Upper lobe of left lung (tissue), 6 donors: ENCODE measurements at places on chromosomes 13 and 19.

DNA sequence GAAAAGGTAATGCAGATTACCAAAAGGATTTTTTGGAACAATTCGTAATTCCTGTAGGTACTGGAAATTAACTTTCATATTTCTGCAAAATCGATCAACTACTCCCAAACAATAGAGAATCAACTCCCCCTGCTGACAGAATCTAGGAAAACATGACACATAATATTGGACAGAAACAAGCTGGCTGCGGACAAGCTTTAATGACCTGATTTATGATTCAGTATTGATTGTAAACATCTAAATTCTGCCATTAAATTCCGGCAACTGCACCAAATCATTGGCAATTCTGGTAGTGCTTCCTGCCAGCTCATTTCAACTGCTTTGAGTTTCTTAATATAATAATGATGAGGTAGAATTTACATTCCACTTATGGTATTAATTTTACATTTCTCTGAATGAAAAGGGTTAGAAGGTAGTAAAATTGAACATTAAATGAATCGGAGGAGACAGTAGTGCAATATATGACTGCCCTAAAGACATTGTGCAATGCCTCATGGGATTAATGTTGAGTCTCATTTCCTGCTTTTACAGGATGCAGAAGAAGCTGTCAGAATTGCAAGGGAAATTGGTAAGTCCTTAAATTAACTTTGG, 146.5 kb downstream of the PCCA start:
- DNase-seq = no peak

GRCh38 chr19:54325194-54325621, 12.2 kb upstream of the LILRA5 start:
- DNase-seq = no peak

DNA sequence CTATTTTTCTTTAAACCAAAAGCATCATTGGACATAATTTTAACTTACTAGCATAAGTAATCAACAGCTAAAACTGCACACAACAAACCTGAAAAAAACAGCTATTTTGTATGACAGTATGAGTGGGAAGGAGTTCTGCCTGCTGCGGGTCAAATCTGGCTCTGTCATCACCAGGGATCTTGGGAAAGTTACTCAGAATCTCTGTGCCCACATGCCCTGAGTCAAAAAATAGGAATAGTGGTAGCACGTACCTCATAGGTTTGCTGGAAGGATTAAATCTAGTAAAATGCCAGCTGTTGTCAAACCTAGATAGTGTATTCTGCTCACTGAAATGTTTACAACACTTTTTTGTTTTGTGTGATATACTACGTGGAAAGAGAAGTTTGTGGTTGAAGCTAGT, 1.1 kb downstream of the CLN5 start:
- DNase-seq = no peak

GRCh38 chr13:50359779-50360178, 344.5 kb downstream of the KCNRG start:
- DNase-seq = no peak

GRCh38 chr19:1606138-1606651, 933 bp upstream of the UQCR11 start:
- DNase-seq = no peak

DNA sequence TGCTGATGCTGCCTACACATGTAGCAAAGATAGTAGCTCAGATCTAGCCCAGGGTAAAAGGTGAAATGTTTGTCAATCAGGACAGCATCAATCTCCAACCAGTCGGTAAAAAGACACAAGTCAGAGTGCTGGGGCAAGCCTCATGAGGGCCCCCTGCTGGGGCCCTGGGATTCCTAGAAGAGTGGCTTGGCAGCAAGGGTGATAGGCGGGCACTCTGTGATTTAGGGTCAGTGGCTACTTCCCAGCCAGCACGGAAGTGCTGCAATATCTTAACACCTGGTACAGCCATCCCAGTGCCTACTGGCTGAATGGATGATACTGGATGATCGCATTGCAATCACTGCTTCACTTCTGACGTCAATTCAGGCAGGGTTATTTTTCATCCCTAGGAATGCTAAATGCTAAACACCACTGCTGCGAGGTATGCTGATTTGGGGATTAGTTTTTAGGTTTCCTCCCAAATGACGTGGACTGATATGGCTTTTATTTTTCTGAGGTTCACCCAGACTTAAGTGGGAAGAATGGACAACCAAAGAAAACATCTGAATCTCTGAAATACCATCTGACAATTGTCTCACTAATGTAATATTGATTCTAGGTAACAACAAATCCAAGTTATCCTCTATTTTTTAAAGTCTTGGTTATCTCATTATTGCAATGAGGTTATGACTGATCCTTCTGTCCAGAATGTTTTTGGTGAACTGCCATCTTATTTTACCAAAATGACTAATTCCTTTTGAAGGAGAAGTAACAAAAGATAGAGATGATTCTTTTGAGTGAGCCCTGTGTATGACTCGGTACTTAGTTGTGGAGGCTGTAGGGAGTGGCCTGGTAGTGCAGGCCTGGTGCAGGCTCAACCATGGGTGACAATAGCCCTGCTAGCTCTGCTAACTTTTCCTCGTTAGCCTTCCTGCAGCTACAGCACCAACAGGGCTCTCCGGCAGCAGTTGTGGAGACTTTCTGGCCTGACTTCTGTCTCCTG, 432.5 kb downstream of the FGF9 start:
- DNase-seq = no peak

DNA sequence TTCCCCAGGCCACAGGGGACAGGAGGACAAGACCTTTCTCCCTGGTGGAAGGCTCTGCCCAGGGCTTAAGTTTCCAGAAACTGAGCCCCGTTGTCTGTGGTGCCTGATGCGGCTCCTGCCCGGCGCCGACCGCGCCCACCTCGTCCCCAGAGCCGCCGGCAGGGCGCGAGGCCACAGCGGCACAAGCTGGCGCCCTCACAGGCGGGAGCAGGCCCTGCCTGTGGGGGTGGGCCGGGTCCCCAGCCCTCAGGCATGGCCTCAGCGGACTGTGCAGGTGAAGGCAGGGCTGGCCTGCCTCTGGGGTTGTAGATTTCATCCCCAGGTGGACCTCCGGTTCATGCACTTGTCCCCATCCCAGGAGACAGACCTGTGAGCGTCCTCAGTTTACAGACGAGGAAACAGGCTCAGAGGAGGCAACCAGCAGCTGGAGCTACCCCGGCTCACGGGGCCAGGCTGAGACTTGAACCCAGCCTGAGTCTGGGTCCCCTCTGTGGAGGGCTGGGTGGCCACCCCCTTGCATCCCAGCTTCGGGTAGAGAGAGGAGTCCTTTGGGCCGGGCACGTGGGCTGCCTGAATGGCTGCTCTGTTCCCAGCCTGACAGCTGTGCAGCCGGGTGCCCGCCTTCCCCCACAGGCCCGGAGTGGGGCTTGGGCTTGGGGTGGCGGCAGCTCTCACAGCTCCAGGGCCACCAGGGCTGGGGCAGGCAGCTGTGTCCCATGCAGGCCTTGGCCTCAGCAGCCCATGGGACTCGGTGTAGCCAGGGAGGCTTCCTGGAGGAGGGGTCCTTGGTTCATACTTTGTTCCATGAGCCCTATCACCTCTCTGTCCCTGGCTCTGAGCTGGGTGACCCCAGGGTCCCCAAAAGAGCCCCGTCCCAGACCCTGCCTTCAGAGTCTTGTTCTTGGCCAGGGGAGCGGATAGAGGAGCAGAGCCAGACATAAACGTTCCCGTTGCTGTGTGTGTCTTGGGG, 26.8 kb downstream of the PIAS4 start:
- peak; percentile 66 for DNase-seq

DNA sequence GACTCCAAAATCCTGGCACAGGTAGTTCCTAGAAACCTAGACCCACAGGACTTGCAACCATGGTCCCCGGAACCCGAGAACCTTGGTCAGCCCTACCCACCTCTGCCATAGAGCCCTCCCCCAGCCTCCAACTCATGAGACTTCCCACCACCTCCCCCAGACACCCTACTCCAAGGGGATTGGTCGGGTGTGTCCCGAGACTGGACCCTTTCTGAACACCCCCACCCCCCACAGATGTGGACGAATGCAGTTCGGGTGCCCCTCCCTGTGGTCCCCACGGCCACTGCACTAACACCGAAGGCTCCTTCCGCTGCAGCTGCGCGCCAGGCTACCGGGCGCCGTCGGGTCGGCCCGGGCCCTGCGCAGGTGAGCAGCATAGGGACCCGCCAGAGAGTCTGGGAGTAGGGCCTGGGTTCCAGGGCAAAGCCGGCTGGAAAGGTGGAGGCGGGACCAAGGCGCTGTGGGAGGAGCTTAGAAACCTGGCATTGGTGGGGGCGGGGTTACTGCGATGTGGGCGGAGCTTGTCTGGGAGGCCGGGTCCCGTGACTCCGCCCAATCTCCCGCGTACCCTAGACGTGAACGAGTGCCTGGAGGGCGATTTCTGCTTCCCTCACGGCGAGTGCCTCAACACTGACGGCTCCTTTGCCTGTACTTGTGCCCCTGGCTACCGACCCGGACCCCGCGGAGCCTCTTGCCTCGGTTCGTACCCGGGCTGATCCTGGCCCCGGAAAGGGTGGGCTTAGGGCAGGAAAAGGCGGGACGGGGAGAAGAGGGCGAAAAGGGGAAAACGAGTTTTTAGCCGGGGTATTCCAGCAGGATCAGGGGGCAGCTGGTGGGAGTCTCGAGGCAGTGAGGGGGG, 11.9 kb downstream of the LTBP4 start:
- peak; percentile 64 for DNase-seq

- no peak for DNase-seq
Observed at GRCh38 chr13:97068151-97068550, 73.9 kb upstream of the OXGR1 start.

DNA sequence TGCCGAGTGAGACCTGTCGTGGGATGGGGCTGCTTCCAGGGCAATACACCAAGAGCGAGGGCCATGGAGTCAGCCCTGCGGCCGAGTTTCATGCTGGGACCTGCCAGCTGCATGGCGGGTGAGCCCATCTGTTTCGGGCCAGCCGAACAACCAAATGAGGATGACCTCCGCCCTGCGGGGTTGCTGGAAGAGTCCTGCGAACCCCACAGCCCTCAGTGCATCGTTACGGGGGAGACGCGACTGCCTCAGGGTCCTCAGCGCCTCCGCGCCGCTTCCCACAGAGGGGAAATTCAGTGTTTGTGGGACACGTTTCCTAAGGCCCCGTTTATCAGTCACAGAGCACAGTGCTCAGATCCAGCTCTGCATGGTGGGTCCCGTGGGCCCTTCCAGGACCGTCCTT, 22.0 kb downstream of the SLC15A1 start:
- peak; percentile 70 for DNase-seq

GRCh38 chr19:51107406-51108065, 673 bp downstream of the CTU1 start:
- no peak for DNase-seq

DNA sequence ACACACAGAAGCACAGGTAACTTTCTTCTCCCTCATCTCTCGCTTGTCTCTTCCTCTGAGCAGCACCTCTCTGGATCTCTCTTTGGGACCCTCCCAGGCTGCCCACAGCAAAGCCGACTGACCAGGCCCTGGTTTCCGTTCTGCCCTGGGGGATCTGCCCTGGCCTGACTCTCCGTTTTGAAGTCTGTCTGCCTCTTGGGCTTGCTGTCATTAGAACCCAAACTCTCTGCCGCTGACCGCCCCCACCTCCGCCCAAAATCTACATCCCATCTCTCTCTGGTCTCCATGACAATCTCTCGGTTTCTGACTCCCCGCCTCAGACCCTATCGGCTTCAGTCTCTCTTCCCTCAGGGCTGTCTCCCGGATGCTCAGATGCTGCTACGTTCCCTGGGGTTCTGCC, 6.9 kb downstream of the KCNC3 start:
- no peak for DNase-seq

DNA sequence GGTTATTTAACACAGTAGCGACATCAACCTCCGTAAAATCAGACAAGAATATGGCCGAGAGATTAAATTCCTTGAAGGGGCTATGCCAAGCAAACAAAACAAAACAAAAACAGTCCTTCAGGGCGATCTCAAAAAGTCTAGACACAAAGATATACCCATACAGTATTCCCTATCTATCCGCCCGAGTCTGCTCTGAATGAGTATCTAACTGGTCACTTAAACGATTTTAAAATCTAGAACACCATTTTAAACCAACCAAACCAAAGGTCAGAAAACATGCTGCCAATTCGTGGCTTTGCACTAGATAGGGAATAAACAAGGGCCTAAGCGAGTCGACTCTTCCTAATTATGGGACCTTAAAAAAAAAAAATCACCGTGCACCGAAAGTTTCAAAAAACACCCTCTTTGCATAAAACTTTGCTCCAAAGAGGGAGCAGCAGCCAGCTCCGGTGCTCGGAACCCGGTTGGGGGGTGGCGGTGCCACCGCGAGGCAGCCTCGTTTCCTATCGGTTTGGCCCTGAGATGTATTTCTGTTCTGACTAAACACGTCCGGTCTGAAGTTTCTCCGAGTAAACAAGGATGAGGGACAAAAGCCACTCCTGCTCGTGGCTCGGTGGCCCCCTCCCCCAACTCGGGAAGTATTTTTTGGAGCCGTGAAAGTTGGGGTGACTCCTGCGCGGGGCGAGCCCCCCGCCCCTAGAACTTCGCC, 1.8 kb downstream of the HMGB1 start:
- DNase-seq = peak; percentile 65

DNA sequence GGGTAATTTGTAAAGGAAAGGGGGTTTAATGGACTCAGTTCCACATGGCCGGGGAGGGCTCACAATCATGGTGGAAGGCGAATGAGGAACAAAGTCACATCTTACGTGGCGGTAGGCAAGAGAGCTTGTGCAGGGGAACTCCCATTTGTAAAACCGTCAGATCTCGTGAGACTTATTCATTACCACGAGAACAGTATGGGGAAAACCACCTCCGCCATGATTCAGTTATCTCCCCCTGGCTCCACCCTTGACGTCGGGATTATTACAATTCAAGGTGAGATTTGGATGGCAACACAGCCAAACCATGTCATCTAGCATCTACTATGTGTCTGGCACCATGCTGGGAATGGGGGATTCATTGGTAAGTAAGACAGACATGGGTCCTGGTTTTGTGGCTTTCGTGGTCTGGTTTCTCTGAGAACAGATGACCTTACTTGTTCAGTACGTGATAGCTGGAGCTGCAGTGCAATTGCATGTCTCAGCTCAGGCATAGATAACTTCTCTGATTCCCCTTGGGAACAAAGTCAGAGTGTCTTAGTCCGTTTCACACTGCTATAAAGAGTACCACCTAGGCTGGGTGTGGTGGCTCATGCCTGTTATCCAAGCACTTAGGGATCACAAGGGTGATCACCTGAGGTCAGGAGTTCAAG, 8.3 kb downstream of the ZNF554 start:
- DNase-seq = no peak

GRCh38 chr19:47243776-47244547, 12.4 kb upstream of the CCDC9 start:
- peak; percentile 96 for DNase-seq

- no peak for DNase-seq
Observed at GRCh38 chr19:51572908-51573307, 1.8 kb downstream of the ZNF175 start.

GRCh38 chr19:45613926-45614725, 12.1 kb upstream of the GPR4 start:
- DNase-seq = no peak

- no peak for DNase-seq
Observed at GRCh38 chr13:23365652-23366051, 67.8 kb downstream of the SACS start.

GRCh38 chr13:112968910-112969691, at the start of gene MCF2L:
MCF2L (plus strand) TSS chr13:112969214; CDS start chr13:112969380, 166 bp downstream.
- DNase-seq = peak; percentile 71

GRCh38 chr19:13610039-13610691, 103.9 kb upstream of the CACNA1A start:
- DNase-seq = no peak
